Cardiac fibroblast (primary cell): ENCODE measurements at places on chromosomes 3 and 15.

GRCh38 chr15:69297642-69298353 lies 914 bp upstream of the PAQR5 start:
- no peak for DNase-seq

DNA sequence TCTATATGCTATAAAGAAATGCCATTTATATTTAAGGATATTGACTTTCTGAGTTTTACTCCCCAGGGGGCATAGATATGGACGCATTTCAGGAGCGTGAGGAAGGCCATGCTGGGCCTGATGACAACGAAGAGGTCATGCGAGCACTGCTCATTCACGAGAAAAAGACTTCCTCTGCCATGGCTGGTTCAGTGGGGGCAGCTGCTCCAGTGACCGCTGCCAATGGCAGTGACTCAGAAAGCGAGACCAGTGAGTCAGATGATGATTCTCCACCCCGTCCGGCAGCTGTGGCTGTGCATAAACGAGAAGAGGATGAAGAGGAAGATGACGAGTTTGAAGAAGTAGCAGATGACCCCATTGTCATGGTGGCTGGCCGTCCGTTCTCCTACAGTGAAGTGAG lies 38.4 kb downstream of the GTF2E1 start:
- DNase-seq, result peak; percentile 80

- peak; percentile 5 for DNase-seq
Observed at GRCh38 chr3:184505076-184505878, 56.3 kb upstream of the EPHB3 start.

DNA sequence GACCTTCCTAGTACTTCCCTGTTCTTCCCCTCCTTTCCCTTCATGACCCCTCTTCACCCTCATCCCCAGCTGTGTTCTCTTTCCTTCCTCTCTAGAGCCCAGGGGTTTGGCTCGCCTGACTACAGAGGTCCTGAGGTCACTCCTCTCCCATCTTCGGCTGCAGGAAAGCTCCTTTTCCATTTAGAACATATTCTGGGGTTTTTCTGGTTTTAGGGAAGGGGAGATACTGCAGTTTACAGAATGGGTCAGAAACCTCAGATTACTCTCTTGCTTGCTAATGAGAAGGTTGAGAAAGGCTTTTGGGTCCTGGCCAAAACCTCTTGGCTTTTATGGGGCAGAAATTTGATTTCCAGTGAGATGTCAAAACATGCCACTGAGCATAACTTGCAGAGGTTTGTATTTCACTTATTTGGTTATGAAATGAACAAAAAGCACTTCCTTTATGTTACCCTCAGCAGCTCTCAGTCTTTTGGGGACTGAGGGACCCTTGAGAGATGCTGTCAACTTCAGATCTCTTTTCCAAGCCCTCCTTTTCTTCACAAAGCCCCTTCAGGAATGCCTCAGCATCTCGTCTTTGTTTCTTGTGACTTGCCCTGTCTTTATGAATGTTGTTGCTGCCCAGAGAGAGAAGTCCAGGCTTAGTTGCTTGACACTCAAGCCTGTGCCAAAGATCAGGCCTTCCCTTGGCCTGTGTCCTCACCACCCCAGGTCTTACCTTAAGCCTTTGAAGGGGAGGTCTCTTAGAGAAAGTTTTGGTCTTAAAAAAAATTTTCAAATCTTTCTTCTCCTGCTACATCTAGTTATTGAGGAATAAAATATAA lies 121.7 kb upstream of the TPM1 start:
- peak; percentile 85 for DNase-seq

DNA sequence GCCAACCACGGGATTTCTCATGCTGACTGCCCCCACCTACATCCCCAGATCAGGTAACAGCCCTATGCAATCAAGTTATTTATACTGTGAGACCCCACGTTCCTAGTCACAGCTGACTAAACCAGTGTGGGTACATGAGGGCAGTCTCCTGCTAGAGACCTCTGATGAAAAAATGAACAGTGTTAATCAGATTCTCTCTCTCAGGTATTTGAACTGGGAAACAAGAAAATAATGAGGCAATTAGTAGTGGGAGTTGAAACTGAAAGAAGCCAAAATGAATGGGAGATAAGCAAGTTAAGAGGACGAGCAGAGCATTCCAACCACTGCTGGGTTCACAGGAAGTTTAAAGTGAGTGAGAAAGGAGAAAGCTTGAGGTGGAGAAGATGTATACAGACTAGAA lies 98.5 kb upstream of the MYO5C start:
- DNase-seq, result no peak

DNA sequence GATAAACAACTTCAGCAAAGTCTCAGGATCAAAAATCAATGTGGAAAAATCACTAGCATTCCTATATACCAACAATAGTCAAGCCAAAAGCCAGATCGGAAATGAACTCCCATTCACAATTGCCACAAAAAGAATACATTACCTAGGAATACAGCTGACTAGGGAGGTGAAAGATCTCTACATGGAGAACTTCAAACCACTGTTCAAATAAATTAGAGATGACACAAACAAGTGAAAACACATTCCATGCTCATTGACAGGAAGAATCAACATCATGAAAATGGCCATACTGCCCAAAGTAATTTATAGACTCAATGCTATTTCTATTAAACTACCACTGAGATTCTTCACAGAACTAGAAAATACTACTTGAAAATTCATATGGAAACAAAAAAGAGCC lies 94.2 kb upstream of the PSMD6 start:
- DNase-seq, result no peak

- no peak for DNase-seq
Observed at GRCh38 chr15:41577863-41578735, 19.1 kb downstream of the TYRO3 start.

- DNase-seq, result no peak
Observed at GRCh38 chr15:58511599-58511987, 79.8 kb downstream of the LIPC start.

DNA sequence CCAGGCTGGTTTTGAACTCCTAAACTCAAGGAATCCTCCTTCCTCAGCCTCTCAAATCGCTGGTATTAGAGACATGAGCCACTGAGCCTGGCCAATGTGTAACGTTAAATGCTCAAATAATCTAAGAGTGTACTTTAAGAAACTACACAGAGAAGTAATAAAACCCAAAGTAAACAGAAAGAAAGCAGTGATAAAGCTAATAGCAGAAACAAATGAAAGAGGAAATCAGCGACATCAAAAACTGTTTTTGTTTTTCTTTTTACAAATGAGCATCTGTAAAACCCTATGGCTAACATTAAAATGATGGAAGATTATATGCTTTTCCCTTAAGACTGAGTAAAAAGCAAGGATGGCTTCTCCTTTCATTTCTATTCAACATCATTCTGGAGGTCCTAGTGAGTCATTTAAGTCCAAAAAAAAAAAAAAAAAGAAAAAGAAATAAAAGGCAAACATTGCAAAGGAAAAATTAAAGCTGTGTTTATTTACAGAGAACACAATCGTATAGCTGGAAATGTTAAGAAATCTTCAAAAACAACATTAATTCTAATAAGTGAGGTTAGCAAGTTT lies 36.8 kb upstream of the FNDC3B start:
- DNase-seq, result peak; percentile 10

DNA sequence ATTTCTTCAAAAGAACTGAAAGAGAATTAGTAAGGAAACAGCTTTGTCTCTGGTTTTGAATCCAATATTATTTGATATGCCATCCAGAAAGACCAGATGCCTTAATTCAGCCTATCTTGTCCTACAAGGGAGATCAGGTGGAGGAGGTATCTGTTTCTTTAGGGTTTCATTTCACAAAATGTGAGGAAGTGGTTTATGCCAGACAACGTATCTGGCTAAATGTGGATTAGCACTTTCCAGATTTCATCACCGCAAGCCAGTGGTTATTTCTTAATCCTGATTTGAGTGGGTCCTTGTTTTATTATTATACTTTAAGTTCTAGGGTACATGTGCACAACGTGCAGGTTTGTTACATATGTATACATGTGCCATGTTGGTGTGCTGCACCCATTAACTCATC lies 271.1 kb downstream of the EBLN2 start:
- DNase-seq, result no peak

DNA sequence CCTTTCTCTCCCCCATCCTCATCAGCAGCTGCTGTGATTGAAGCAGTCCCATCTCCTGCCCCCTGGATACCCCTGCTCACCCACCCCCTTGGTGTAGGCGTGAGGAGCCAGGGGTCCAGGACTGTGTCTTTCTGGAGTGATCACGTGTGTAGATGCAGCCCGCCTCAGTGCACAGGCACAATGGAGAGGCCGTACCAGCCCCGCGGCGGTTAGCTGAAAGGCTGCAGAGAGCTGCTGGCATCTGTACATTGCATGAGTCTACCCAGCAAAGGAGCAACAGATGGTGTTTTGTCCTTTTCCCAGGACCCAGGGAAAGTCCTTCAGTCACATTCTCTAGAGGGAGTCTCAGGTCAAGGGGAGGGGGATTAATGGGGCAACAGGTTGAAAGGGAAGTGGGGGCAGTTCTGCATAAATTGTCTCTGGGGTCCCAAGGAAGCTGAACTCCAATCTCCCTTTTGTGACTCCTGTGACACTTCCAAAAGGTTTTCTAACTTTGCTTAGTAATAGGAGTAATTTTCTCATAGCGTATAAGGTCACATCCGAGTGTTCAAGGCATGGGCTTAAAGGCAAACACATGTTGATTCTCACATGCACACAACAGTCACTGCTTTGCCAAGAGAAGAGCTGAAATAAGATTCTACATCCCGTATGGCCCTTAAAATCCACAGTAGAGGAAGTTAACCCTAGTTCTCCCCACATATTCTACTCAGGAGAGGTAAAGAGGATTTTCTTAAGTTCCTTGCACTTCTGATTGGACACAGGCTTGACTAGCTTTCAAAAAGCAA lies 7.1 kb downstream of the CSPG5 start:
- DNase-seq, result no peak

DNA sequence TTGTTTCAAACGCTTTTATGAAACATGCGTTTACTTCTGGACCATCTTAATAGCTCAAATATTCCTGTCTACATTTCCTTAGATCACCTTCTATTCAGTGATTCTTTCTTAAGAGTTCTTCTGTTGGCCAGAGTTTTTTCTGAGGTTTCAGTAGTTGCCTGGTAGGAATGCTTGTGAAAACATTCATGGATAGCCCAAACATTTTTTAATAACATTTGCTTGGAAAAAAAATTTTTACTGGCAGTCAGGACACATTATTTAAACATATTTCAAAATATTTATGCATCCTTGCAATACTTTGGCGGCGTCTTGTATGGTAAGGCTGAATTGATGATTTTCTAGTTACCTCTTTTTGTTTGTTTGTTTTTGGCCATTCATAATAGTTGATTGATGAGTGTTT lies 47.4 kb upstream of the ZBTB20 start:
- DNase-seq, result peak; percentile 67

DNA sequence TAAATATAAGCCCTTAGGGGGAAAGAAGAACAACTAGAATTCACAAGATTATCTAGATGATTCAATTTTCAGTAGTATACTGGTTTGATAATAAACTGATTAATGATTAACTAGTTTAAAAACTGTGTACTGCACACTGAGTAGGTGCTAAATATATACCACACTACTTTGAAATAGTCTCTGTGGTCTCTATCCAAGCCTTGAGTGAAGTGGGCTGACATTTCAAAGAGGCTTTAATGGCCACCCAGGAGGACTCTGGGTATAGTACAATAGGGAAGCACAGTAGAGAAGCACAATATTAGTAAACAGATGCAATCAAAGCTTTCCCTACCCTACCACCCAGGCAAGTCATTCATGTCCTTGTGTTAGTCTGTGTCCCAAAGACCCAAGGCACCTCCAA lies 46.7 kb downstream of the FILIP1L start:
- DNase-seq, result no peak

GRCh38 chr3:176714034-176714433 lies 483.2 kb downstream of the TBL1XR1 start:
- no peak for DNase-seq

DNA sequence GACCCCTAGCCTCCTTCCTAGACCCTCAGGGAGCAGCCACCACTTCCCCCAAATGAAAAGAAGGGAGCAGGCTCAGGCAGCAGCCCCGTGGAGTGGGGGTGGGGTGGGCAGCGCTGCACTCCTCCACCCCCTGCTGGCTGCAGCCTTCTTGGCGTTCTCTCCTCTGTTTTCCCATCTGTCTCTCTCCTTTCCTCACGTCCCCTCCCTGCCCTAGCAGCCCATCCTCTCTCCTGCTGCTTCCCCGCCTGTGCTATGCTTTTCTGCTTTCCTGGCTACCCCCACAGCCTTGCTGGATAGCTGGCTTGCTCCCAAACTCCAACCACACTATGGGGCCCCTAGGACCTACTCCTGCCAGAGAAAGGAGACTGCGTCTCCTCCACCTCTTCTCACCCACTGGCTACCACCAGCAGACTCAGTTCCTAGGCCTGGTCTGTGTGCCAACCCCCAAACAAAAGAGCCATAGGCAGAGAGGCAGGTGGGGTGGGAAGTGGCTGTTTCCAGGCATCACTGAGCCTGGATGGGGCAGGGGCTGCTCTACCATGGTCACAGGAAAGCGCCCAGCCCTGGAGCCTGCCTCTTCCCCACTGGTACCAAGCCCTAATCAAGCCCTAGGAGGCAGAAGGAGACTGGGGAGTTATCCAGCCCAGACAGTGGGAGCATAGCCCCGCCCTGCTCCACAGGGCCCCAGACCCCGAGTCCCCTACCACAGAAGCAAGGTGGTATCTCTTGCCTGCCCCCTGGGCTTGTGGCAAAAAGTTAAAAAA lies 3.4 kb upstream of the DISP2 start:
- peak; percentile 85 for DNase-seq

- no peak for DNase-seq
Observed at GRCh38 chr15:56307180-56307579, 58.0 kb upstream of the TEX9 start.

- DNase-seq, result peak; percentile 41
Observed at GRCh38 chr3:139906418-139906817, 28.6 kb upstream of the CLSTN2 start.

- no peak for DNase-seq
Observed at GRCh38 chr3:193297421-193297820, 56.4 kb downstream of the PLAAT1 start.

- peak; percentile 99 for DNase-seq
Observed at GRCh38 chr15:77419836-77420609, at the start of gene PEAK1. Gene PEAK1, minus strand, starts transcription at chr15:77420104. Its CDS starts 238,178 bp downstream, at chr15:77181926.

GRCh38 chr3:74121761-74122160 lies 492.7 kb downstream of the CNTN3 start:
- no peak for DNase-seq

GRCh38 chr3:119288669-119289403 lies 5.3 kb upstream of the ARHGAP31 start:
- DNase-seq, result no peak

GRCh38 chr3:71139496-71139895 lies 444.0 kb downstream of the FOXP1 start:
- no peak for DNase-seq
